ENCODE measurements at places on chromosomes 7 and 10. TPM values are rescaled to one million over a fixed set of nuclear protein-coding genes. Genes with fewer than 3 reads are reported as not detected.

- no peak for DNase-seq
Observed at GRCh38 chr7:37048674-37049073, 324.4 kb upstream of the AOAH start.

DNA sequence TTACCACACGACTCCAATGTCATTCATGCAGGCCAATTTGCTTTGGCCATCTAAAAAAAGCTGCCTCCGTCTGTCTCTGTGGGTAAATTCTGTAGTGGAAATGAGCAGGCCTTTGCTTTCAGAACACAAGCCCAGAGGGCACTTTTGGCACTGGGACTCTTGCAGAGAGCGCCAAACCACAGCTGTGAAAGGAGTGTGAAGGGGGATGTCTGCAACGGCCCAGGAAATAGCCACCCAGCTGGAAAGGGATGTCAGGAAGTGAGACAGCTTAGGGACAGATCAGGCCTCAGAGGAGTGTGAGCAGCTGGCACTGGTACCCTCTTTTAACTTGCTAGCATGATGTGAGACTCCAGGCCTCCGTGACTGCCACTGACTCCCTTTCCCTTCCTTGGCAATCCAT, 152.4 kb downstream of the DKK1 start:
- no peak for DNase-seq

Gene CYP2C19
- 1.9 TPM for total RNA-seq

DNA sequence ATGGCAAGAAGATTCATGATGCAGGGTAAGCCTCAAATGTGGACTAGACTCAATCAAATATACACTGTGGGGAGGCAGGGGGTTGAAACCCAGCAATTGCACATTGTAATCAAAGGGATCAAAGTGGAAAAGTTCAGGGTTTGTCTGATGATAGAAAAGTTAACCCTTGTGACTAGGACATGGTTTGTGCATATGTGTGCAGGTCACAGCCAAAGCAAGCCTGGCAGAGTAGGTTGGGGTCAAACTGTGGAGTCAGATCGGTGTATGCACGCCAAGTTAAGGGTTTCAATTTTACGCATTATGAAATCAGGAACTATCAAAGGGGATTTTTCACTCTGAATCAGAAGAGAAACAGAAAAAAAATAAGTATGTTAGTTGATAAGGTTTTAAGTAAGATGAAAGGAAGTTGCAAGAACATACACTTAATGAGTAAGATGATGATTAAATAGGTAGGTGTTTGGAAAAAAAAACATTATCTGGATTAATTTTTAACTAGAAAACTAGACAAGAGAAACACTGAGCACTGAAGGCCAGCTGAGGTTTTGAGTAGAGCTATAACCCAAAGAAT, 188.3 kb downstream of the DGKB start:
- DNase-seq: no peak

Gene YWHAG
- total RNA-seq: 104 TPM

DNA sequence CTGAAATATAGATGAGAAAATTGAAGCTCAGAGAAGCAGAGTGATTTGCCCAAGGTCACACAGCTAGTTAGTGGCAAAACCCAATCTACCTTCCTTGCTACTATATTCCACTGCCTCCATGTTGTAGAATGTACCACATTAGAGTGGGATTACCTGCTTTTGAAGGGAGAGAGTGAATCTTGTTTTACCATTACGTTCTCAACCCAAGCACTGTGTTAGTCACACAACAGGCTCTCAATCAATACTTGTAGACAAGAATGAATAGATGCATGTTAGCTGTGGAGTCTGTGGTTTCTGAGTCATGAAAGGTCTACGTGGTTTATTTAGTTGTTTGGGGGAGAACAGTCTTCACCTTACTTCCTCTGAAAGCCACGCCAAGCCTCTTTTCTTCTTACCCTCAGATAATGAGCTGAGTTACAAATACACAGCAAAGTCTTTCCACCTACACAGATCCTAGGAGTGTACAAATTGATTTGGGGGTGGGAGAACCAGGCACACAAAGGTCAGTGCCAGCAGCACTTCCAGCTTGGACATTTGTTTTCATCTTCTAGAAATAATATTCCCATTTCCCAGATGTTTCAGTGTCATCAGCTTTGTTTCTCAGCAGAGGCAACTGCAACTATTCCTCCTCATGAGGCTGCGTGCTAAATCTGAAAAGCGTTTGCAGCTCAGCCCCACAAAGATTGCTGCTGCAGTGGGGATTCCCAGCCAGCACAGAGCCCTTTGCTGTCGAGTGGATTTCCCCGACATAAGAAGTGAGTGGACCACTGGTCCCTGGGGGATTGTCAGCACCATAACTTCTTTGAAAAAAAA, 71.5 kb upstream of the ADO start:
- DNase-seq: no peak

- no peak for DNase-seq
Observed at GRCh38 chr7:108972004-108972403, 402.3 kb downstream of the DNAJB9 start.

Gene NKX2-3
- total RNA-seq: 5.4 TPM

DNA sequence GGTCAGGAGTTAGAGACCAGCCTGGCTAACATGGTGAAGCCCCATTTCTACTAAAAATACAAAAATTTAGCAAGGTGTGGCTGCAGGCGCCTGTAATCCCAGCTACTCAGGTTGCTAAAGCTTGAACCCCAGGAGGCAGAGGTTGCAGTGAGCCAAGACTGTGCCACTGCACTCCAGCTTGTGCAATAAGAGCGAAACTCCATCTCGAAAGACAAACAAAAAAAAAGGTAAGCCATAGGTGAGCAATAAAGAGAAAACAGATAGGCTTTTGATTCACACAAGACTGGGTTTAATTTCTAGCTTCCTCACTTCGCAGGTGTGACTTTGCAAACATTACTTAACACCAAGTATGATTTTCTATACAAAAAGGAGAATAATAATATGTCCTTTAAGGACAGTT, 72.3 kb upstream of the ACBD5 start:
- no peak for DNase-seq

DNA sequence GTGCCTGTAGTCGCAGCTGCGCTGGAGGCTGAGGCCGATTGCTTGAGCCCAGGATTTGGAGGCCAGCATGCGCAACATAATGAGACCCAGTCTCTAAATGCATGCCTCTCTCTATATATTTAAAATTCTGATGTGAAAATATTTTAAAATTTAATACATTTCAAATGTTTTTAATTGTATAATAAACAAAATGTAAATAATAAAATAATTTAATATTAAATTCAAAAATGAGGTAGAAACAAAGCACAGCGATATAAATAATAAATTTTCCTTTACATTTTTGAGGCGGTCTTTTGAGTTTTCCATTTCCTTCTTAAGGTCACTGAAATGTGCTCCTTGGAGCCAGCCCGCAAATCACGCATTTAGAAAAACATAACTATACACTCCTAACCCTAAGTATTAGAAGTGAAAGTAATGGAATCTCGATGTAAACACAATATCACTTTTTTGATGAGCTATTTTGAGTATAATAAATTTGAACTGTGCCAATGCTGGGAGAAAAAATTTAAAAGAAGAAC, 523 bp upstream of the CDK1 start:
- DNase-seq: no peak

Gene PTPRN2
- 21.6 TPM for total RNA-seq

DNA sequence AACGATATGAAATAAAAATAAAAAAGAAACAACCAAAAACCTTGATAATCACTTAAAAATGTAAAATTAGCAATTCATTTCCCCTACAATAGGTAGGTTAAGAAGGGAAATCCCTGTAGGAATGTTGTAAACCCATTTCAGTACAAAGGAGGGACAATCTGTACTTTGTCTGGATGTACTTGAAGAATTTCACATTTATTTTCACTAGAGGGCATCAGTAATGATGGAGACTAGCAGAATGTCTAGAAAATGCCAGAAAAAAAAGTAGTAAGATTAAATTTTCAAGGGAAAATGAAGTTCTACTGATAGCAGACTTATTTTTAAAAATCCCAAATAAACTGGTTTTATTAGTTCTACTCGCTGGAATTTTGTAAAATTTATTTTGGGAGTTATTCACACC, 209.0 kb upstream of the FZD1 start:
- DNase-seq: no peak

Data from colonic mucosa (tissue), 4 donors.